Activated T-cell treated with anti-CD3 and anti-CD28 coated beads, Interleukin-2, amount 50 U/mL, for 4 hours (primary cell): ENCODE measurements at places on chromosomes 2 and 18.

GRCh38 chr2:36214691-36215090 lies 140.9 kb upstream of the CRIM1 start:
- DNase-seq: no peak

GRCh38 chr18:77876319-77876865 lies 626.7 kb downstream of the GALR1 start:
- no peak for DNase-seq

GRCh38 chr2:6665093-6666045 lies 200.3 kb downstream of the CMPK2 start:
- no peak for DNase-seq

DNA sequence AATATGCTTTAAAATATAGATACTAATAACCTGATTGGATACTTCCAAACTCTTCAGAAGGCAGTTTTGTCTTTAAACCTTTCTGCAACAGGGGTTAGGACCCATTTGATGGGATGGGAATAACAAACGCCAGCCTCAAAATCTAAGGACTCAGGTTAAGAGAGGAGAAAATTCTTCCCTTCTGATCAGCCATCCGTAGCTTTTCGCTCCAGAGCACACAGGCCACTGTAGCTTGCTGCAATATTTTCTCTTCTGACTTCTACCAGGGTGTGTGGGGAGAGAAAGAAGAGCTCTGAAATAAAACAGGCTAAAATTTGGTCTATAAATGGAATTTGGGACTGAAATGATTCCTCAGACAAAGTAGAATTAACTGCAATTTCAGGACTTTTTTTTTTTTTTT lies 95.1 kb downstream of the ALPK2 start:
- DNase-seq: no peak

- DNase-seq: no peak
These were observed 82.9 kb downstream of the NUP35 start for GRCh38 chr2:183207110-183207509.

DNA sequence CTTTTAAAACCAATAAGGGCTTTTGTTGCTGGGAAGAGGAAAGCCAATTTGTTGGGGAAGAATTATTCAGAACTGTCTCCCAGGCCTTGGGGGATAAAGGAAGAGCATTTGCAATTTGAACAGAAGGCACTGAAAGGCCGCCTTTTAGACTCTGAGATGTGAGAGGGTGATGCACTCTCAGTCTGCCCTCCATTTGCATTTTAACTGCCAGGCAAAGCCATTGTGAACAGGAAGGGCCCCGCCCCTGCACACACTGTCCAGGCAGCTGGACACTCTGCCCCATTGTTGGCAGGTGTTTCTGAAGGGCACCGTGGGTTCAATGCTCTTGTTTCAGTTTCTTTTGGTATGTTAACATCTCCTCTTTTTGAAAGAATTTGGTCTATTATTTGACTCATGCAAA lies 169.5 kb upstream of the COPS8 start:
- no peak for DNase-seq

GRCh38 chr18:777021-777420 lies 35.0 kb downstream of the YES1 start:
- DNase-seq: no peak

- no peak for DNase-seq
These were observed 41.6 kb upstream of the OTOF start for GRCh38 chr2:26519396-26520147.

DNA sequence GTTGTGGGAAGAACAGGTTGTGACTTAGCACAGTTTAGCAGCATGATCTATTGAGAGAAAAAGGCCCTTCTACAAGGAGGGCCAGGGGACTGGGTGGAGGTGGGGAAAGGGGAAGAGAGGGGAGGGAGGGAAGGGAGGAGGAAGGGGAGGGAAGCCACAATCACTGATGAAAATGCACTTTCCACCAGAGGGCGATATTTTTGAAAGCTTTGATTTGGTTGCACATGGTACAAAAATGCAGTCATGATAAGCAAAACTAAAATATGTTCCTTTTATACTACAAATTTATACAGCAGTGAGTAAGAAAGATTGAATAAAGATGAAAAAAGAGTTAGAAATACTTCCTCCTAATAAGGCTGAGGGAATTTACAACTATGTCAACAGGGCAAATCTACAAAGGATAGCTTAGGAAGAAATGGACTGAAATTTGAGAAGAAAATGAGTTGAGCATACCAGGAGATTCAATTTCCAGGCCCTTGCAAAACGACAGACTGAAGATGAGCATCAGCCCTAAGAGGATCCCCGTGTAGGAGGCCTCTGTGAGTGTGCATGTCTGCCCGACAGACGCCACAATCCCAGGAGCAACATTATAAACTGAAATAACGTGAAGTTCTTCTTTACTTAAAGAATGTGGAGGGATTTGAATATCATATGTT lies 17.2 kb downstream of the SH3YL1 start:
- DNase-seq: peak; percentile 15

GRCh38 chr2:19426941-19427340 lies 68.5 kb upstream of the OSR1 start:
- DNase-seq: no peak

- DNase-seq: no peak
These were observed 963 bp downstream of the INPP1 start for GRCh38 chr2:190344276-190344827.

DNA sequence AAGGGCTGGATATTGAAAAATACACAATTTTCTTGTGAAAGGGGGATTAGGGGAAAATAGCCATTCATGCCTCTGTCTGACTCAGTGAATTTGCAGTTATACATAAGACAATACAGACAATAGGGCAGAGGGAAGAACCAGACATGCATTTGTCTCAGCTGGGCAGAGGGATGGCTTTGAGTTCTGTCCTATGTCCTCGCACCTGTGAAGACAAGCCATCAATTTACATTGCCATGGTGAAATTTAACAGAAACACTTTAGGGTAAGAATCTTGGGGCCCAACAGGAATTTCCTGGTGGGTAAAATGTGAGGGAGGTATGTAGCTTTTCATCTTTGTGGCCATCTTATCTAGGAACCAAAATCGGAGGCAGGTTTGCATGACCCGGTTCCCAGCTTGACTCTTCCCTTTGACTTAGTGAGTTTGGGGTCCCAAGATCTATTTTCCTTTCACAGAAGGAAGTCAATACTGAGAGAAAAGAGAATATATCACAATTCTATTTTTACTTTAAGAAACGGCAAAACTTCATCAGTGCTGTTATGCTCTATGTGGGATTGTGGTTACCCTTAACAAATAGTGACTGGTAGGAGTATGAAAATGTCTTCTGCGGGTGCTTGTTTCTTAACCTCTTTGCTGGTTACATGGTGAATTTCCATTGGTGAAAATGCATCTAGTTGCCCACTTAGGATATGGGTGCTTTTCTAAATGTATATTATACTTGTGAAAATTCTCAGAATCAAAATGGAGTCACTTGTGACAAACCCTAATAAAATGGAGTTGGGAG lies 221.8 kb downstream of the SPP2 start:
- no peak for DNase-seq

GRCh38 chr2:156803243-156803642 lies 367.1 kb downstream of the GPD2 start:
- DNase-seq: no peak

- no peak for DNase-seq
These were observed 48.4 kb upstream of the YPEL5 start for GRCh38 chr2:30098266-30099005.

GRCh38 chr2:173058673-173059072 lies 17.0 kb upstream of the MAP3K20 start:
- no peak for DNase-seq

DNA sequence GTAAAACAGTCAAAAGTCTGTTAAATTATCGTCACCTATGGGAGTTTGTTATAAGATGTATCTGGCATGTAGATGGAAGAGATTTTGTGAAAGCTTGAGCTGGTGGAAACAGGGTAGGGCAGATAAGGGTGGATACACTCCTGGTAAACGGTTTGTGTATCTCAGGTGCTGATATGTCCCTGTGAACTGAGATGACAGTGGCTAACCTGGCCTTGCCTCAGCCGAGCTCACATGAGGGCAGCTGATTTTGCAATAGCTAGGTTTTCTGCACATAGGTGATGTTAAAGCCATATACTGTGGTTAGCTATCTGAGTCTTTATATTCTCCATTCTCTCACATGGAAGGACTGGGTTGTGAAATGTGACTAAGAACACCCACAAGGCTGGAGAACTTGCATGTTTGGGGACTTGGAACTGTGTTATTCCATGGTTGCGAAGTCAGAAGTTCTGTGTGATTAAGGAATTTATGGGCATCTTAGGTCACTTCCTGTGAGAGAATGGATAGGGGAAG lies 205.1 kb downstream of the TPGS2 start:
- DNase-seq: no peak
